Cortex of kidney (tissue), 1 donor: ENCODE measurements at places on chromosomes 12 and 14.

DNA sequence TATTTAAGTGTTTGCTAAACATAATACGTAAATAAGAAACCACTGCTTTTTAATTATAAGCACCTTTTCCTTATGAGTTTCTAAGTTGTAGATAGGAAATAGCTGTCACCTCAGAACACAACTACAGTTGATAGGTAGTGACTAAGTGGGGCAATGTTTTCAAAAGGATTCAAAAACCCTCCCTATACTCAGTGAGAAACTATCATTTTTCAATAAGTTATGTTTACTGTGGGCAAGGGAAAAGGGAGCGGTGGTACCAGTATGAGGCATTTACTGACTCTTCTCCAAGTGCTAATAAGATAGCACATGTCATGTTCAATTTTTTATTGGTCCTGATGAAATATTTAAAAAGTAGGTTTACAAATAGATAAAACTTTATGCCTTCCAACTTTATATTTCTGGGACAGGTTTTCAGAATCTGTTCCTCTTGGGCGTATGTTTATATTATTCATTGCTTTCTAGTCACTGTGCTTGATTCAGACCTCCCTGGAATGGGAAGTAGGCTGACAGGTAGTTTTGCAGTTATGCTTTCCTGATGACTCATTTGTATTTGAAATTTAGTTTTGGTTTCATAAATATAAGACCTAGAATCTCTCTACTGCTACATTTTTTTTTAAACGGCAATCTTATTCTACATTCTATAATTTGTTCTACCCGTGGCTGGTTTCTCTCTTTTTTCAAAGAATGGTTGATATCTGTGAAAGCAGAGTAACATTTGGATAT, 153.1 kb downstream of the TMEM117 start:
- no peak for DNase-seq

- DNase-seq: no peak
These were observed 13.2 kb upstream of the COCH start for GRCh38 chr14:30861200-30861599.

DNA sequence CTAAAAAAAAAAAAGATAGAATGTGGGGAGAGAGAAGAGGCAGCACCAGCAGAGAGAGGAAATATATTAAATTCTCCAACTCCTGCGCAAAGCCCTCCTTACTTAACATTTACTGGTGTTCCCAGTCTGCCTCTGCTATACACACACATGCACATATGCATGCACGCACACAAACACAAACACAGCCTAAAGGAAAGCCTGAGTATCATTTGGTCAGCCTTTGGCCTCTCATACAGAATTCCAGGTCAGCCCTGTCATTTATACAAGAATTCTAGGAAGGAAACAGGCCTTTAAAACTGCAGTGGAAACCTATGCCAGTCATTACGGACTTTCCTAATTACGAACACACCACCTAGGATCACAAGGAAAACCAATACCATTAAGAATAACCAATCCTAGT, 269.4 kb downstream of the ITPR2 start:
- DNase-seq: no peak

- DNase-seq: no peak
These were observed 23.2 kb upstream of the BICD1 start for GRCh38 chr12:32083489-32083888.

DNA sequence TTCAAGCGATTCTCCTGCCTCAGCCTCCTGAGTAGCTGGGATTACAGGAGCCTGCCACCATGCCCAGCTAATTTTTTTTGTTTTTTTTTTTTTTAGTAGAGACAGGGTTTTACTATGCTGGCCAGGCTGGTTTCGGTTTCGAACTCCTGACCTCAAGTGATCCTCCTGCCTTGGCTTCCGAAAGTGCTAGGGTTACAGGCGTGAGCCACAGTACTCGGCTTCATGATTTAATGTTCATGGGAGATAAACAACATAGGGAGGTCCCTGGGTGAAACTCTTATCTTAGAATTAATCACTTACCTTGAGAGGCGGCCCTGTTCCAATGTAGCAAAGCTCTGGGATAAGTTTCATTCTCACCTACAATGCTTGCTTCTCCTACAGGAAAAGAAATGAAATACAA, 48.3 kb downstream of the SEL1L start:
- no peak for DNase-seq

DNA sequence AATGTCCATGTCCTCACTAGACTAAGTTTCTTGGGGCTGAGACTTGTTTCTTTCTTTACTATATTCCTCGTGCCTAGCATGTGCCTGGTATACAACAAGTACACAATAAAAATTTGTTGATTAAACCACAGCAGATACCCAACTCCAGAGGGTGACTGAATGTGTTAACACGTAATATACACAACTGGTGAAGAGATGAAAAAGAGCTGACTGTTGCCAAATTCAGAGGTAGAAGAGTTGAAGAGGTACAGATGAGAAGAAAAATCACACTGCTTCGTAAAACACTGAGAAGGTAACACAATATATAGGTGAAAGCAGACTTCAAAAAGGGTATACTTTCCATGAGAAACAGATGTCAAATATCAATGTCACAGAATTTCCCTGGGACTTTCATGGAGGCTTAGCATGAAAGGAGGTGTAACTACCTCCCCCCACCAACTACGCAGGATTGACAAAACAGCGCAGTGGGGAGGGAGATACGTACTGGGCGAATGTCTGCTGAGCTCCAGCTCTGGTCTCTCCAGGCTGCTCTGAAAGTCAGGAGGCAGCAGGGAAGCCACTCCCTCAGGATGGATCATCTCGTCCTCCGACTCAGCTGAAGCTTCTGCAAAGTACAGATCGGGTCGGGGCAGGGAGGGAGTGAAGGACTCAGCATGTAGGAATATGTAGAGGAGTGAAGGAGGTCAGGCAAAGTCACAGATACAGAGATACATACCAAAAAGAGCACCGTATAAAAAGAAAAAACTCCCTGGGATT, 5.3 kb downstream of the ACIN1 start:
- DNase-seq: no peak

DNA sequence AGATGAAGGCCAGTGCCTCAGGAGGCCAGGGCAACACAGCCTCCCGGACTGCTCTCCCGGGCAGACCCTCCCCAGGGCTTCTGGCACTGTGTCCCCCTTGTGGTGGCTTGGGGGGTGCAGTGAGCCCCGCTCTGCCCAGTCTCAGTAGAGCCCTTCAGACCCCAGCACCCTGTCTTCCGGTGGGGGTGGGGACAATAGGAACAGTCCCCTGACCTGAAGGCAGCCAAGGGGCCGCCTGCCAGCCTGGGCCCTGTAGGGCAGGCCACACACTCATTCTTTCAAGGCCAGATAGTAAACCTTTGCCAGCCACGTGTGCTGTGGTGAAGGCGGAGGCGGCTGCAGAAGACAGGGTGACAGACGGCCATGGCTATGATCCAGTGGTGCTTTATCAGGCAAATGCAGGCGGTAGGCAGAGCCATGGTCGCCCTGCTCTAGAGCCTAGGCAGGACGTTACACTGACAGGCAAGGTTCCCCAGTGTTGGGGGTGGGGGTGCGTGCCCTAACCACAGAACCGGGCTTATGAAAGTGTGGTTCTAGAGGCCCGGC, 15.0 kb downstream of the ZFYVE21 start:
- DNase-seq: no peak

DNA sequence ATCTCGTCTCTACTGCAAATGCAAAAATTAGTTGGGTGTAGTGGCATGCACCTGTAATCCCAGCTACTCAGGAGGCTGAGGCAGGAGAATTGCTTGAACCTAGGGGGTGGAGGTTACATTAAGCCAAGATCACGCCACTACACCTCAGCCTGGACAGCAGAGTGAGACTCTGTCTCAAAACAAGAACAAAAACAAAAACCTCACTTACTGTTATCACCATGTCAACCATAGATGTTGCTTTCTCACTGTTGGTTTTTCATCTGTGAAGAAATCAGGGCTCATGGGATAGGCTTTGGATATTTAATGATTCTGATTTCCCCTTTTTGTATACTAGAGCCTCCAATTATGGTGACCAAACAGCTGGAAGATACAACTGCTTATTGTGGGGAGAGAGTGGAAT, 49.7 kb upstream of the CHPT1 start:
- no peak for DNase-seq

GRCh38 chr14:80535171-80535570, 323.9 kb upstream of the DIO2 start:
- DNase-seq: no peak

GRCh38 chr14:77508876-77509275, 10.3 kb upstream of the ISM2 start:
- no peak for DNase-seq

DNA sequence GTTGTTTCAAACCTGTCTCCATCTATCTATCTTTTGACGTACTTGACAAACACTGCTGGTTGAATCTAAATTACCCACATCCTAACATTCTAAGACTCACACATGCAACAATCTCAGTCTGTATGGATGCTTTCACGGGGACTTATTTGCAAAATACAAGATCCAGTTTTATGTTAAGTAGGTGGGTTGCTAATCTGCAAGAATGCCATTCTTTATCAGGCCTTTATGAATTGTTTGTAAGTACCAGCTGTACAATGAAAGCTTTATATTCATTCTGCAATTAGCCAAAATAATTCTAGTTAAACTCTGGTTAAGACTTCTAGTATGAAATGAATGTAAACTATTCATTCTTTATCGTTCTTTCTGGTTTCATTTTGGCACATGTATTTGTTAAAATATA, 135.1 kb downstream of the NAV3 start:
- DNase-seq: no peak

- DNase-seq: no peak
These were observed 74.3 kb upstream of the OTX2 start for GRCh38 chr14:56884617-56885016.

DNA sequence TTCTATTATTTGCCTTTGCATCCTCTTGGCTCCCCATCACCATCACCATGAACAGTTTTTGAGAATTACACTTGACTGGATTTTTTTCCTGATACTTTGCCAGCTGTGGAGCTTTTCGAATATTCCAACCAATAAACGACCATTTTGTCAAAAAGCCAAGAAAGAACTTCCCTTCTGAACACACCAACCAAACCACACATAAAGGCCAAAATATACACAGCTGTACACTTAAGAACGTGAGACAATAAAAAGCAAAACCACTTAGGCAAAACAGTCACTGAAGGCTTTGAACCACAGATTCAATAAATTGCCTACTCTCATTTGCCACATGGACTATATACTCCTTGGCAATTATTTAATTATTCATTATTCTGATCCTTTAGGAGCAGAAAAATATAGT, 1.1 kb downstream of the C14orf93 start:
- no peak for DNase-seq

DNA sequence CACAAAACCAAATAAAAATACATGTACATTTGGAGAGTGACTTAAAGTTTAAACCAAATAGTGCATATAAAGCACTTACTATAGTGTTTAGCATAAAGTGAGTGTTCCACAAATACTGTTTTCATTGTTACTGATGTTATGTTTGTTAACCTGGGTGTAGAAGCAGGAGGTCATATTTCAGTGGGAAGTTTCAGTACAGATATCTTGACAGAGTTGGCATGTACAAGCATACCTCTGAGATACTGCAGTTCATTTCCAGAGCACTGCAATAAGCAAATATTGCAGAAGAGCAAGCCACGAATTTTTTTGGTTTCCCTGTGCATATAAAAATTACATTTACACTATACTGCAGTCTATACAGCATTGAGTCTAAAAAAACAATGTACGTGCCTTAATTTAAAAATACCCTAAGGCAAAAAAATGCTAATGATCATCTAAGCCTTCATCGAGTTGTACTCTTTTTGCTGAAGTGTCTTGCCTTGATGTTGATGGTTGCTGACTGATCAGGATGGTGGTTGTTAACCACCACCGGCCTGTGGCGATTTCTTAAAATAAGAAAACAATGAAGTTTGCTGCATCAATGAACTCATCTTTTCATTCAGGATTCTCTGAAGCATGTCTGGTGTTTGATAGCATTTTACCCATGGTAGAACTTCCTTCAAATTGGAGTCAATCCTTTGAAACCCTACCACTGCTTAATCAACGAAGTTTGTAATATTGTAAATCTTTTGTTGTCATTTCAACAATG, 361.1 kb upstream of the RPL10L start:
- no peak for DNase-seq

- DNase-seq: no peak
These were observed 32.3 kb upstream of the PTCSC3 start for GRCh38 chr14:36208690-36209278.

DNA sequence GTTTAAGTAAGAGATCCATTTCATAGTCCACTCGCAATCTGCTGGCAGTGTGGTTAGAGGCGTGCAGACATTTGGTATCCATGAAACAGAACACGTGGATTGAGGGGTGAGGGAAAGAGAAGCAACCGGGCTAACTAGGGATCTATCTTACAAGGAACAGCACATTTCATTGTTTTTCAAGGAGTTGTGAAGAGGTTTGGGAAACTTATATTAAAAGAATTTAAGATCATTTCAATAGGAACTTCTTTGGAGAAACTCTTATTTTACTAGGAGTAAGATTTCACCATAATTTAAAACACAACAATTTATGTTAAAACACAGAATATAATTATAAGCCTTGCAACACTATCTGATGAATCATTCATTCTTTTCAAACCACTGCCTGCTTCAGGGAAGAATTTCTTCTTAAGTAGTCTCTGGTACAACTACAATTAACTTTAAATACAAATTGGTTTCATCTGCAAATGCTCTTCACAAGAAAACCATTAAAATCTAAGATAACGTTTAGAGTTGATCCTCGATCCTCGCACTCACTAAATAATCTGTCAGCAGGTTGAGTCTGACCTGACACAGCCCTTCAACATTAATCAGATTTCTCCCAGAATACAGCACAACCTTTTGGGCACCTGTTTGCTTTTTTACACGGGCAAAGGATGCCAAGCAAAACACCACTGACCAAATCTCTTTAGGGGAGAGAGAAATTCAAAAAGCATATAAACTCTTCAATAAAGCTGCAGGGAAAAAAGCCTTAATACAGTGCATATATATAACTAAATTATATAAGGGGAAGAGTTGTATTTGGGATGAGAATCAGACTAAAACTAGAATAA, 27.3 kb downstream of the PPTC7 start:
- DNase-seq: no peak

GRCh38 chr14:61703342-61704129, 8.2 kb downstream of the HIF1A start:
- DNase-seq: no peak

DNA sequence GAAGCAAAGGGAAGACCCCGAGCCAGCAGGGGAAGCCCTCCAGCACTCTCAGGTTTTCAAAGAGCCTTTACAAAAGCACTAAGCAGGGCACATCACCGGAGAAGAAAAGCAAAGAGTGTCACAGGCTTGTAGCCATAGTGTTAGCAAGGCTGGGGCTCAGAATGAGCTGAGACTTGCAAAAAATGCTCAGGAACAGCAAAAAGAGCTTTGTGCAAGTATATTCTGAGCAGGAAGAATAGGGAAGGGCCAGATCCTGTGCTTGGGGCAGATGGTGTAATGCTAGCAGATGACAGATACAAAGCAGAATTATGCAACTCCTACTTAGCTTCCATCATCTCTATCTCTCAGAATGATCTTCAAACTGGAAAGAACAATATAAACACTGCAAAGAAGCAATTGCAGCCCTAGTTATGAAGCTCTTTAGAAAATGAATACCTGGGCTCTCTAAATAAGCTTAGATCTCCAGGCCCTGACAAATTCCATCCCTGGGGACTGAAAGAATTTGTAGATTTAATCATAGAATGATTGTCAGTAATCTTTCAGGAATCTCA, 23.7 kb upstream of the PARP11 start:
- no peak for DNase-seq

- no peak for DNase-seq
These were observed 23.0 kb upstream of the EIF2B2 start for GRCh38 chr14:74979442-74980397.

GRCh38 chr14:103209054-103209453, 85.8 kb downstream of the TNFAIP2 start:
- DNase-seq: no peak

- no peak for DNase-seq
These were observed 22.7 kb downstream of the ITPR2 start for GRCh38 chr12:26810330-26810729.

- no peak for DNase-seq
These were observed 822.1 kb upstream of the FLRT2 start for GRCh38 chr14:84707830-84708229.
